ENCODE measurements at places on chromosomes 6 and 20. TPM values are rescaled to one million over a fixed set of nuclear protein-coding genes. Genes with fewer than 3 reads are reported as not detected.
A peak's percentile ranks its signal among the peaks of the same experiment; 100 is the strongest.

GRCh38 chr6:2235777-2236495 is 9.5 kb downstream of the GMDS start:
- peak overlapping the region; percentile 80 for H3K27ac ChIP-seq
- no peaks in the 10 kb centered on the region for H3K36me3 ChIP-seq
- H3K27me3 ChIP-seq: no peaks in the 10 kb centered on the region
- H3K4me1 ChIP-seq: peaks cover 41% of the 10 kb centered on the region
- DNase-seq: no peak

- H3K27me3 ChIP-seq: no peaks in the 10 kb centered on the region
- no peak overlapping the region for H3K27ac ChIP-seq
- H3K36me3 ChIP-seq: no peaks in the 10 kb centered on the region
Observed at GRCh38 chr20:12203981-12204380, 286.3 kb downstream of the BTBD3 start.

- DNase-seq: no peak
- H3K4me1 ChIP-seq: no peaks in the 10 kb centered on the region
- no peaks in the 10 kb centered on the region for H3K27me3 ChIP-seq
- H3K4me3 ChIP-seq: no peak overlapping the region
- H3K36me3 ChIP-seq: no peaks in the 10 kb centered on the region
- no peak overlapping the region for H3K27ac ChIP-seq
Observed at GRCh38 chr6:100686216-100686615, 194.9 kb downstream of the ASCC3 start.

DNA sequence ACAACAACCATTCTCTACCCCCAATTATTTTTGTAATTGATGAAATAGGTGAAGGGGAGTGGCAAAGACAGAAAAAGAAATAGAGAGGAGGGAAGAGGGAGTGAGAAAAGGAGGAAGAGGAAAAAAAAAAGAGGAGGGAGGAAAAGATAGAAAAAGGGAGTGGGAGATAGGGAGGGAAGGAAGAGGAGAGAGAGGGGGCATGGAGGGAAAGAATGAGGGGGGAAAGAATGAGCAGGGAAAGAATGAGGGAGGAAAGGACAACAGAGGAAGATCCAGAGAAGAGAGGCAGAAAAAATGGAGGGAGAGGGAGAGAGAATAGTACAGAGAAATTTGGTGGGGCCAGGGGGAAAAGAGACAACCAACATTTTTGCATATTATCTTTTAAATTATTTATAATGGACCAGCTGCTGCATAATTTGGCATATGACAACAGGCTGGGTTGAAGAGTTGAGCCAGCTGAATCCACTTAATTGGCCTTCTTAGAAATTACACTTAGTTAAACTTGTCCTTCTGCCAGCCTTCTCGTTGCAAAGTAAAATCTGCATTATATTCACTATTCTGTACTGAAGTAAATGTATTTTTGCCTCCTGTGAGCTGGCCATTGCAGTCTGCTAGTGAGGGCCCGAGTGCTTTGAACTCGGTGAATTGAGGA is 101.0 kb downstream of the ARHGAP18 start:
- H3K4me3 ChIP-seq: no peak overlapping the region
- H3K36me3 ChIP-seq: no peaks in the 10 kb centered on the region
- no peak overlapping the region for H3K27ac ChIP-seq
- H3K27me3 ChIP-seq: no peaks in the 10 kb centered on the region
- no peak for DNase-seq

DNA sequence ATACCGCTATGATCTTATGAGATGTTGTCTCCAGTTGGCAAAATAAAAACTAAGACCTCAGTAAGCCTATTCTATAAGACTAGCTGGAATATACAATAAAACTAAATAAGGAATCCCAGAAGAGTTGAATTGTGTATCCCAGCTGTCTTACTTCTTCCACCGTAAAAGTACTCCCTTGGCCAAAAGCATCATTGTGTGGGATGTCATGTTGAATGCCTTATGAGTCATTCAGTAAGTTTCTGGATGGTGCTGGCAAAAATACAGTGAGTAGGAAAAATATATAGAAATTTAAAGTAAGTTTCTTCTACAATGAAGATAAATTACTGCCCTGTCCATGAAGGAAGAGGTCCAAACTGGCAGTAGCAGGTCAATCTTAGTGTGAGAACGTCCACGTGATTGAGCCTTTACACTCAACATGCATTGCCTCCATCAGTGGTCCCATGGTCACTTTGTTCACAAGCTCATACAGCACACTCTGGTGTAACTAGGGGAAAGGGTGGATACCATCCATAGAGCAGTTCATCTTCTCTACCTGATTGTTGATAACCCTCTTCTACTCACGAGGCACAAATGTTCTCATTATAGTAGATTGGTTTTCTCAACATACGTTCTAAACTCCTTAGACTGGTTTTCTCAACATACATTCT is 13.7 kb upstream of the ZNF318 start:
- peak; percentile 41 for DNase-seq
- no peak overlapping the region for H3K4me3 ChIP-seq
- H3K27me3 ChIP-seq: no peaks in the 10 kb centered on the region
- no peak overlapping the region for H3K27ac ChIP-seq

- H3K4me3 ChIP-seq: peak overlapping the region; percentile 91
- peaks cover 10% of the 10 kb centered on the region for H3K4me1 ChIP-seq
- no peak for DNase-seq
- H3K27me3 ChIP-seq: peaks cover 9% of the 10 kb centered on the region
Observed at GRCh38 chr20:20051767-20052073, 546 bp downstream of the CRNKL1 start.

DNA sequence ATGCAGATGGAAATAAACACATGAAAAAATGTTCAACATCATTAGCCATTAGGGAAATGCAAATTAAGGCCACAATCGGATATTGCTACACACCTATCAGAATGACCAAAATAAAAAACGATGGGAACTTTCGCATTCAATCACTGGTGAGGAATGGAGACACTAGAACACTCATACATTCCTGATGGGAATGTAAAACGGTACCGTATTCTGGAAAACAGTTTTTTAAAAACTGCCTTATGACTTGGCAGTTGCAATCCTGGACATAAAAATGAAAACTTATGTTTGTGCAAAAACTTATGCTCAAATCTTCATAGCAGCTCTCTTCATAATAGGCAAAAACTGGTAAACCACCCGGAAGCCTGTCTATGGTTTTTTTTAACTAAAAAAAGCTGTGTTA is 146.0 kb downstream of the CEBPB start:
- peaks cover 27% of the 10 kb centered on the region for H3K4me1 ChIP-seq
- H3K27me3 ChIP-seq: no peaks in the 10 kb centered on the region
- H3K36me3 ChIP-seq: no peaks in the 10 kb centered on the region
- no peak overlapping the region for H3K27ac ChIP-seq
- no peak overlapping the region for H3K4me3 ChIP-seq

DNA sequence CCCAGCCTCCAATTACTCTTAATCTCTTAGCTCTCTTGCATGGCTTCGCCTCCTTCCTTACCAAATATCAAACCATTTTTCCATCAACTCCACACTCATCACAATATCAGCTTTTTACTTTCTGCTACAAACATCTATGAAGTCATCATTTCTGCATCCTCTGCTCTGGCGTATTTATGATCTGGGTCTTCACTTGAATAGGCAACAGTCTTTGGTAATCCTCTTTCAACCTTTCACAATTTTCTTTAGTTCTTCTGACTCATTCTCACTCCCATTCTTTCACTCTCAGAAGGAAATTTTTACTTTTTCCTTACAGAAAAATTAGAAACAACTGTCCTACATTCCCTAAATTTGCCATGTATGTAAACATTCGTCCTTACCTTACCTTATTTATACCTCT is 522.4 kb downstream of the HDGFL1 start:
- H3K27ac ChIP-seq: no peak overlapping the region
- no peaks in the 10 kb centered on the region for H3K36me3 ChIP-seq
- H3K27me3 ChIP-seq: no peaks in the 10 kb centered on the region
- no peak for DNase-seq
- no peak overlapping the region for H3K4me3 ChIP-seq

DNA sequence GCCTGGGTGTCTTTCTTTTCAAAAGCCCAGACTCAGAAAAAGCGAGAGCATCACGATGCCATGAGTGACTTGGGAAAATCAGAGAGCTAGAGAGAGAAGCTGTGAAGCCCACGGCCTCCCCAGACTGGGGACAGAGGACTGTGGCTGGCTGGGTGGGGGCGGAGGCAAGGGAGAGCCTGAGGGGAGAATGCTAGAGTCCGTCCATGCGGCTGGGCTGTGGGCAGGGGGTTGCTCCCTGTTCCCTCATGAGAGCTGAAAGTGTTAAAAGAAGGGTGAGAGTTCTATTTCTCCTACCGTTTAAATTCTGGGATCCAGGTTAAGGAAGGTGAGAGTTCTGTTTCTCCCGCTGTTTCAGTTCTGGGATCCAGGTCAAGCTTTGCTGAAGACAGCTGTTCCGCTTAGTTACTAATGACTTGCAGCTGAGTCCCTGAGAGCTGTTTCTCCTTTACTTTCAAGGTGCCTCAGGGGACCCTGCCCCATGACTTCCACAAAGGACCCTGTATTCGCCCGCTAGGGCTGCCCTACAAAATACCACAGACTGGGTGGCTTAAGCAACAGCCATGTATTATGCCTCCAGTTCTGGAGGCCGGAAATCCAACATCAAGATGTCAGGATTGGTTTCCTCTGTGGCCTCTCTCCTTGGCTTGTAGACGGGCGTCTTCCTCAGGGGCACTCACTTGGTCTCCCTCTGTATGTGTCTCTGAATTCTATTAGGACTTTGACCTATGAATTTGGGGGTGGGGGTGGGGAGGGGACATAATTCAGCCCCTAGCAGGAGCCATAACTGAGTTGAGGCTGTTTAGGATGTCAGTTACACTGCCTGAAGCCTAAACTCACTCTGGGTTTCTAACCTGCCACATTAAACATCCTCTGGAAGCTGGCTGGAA is 127.0 kb downstream of the PXDC1 start:
- no peaks in the 10 kb centered on the region for H3K4me1 ChIP-seq
- DNase-seq: no peak
- 0 out of 2 replicates have a peak, but pooled peaks cover 3% of the 10 kb centered on the region for H3K27me3 ChIP-seq
- no peak overlapping the region for H3K27ac ChIP-seq

DNA sequence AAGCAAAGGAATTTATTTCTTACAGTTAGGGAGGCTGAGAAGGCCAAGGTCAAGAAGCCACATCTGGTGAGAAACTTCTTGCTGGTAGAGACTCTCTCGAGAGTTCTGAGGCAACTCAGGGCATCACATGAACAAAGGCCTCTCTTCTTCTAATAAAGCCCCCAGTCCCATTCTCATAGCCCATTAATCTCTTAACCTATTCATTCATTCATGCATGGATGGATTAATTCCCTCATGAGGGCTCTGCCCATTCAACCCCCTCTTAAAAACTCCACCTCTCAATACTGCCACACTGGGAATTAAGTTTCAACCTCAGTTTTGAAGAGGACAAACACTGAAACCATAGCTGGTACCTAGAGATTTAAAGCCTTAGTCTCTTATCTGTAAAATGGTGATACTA is 217.9 kb upstream of the SPTLC3 start:
- H3K27ac ChIP-seq: no peak overlapping the region
- no peak for DNase-seq
- no peaks in the 10 kb centered on the region for H3K36me3 ChIP-seq
- H3K27me3 ChIP-seq: peaks cover 76% of the 10 kb centered on the region
- no peaks in the 10 kb centered on the region for H3K4me1 ChIP-seq

DNA sequence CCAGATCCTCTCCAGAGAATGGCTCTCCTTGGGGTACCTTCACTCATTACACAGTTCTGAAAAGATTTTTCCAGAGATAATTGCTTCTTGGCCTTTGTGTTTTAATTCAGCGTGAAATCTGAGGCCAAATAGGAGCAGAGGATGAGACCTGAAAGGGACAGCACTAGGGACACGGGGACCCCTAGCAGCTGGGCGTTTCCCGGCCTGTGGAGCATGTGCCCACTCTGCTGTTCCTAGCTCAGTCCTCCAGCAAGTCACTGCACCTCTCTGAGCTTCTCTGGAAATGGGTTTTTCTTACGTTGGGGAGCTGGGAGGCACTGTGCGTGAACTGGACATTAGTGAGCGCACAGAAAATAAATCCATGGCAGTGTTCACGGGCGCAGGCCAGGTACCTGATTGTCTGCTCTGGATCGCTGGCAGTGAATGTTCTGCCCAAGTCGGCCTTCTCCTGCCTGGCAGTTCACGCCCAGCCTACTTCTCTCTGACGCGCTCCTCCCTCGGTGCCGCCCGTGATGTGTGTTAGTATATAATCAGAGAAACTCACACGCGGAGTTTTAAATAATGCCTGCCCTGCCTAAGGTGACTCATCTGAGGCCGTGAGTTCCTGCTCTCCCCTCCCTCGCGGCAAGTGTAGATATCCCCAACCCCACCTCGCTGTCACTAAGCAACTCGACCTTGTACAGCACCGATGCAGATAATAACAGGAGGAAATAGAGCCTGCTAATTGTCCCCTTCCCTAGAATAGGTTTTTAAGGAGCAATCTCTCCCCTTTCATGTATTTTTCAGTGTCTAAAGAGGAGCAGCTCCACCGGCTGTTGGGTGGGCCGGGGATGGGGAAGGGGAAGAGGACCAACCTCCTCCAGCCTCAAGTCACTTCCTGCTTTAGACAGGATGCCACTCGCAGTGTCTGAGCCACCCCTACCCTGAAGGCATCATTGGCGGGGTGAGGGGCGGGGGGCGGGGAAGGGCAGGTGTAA is 2.7 kb upstream of the TUBB2A start:
- no peak overlapping the region for H3K27ac ChIP-seq
- no peak overlapping the region for H3K4me3 ChIP-seq
- H3K36me3 ChIP-seq: peaks cover 3% of the 10 kb centered on the region
- peaks cover 18% of the 10 kb centered on the region for H3K4me1 ChIP-seq
- H3K27me3 ChIP-seq: no peaks in the 10 kb centered on the region

DNA sequence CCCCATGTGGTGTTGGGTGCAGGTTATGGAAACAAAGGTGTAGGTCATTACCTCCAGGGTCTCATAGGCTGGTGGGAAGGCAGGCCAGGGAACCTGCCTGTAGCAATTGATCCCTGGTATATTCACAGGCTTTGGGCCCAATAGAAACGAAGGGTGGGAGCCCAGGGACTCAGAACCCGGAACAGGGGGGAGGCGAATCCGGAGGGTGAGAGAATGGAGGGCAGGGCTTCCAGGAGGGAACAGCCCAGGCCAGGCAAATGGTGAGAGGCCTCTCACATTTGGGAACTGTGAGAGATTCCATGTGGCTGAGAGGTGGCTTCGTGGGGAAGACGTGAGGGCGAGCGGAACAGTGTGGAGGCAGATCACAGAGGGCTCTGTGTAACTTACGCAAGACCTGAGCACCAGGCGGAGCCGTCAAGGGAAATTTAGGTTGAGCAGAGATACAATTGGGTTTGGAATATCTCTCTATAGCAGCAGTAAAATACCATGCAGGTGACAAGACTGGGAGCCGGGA is 267.1 kb downstream of the ERMARD start:
- no peak overlapping the region for H3K27ac ChIP-seq
- H3K27me3 ChIP-seq: peaks cover 24% of the 10 kb centered on the region
- no peak overlapping the region for H3K4me3 ChIP-seq
- H3K4me1 ChIP-seq: peaks cover 6% of the 10 kb centered on the region

- peaks cover 11% of the 10 kb centered on the region for H3K27me3 ChIP-seq
- H3K4me1 ChIP-seq: no peaks in the 10 kb centered on the region
- DNase-seq: no peak
- H3K4me3 ChIP-seq: no peak overlapping the region
Observed at GRCh38 chr20:22568872-22569344, 15.5 kb downstream of the FOXA2 start.

The IL17A gene
- total RNA-seq: not detected

The TRIM15 gene
- not detected for total RNA-seq

The AHI1 gene
- total RNA-seq: 5.8 TPM

The KCNQ5 gene
- not detected for total RNA-seq

The C20orf204 gene
- 2.1 TPM for total RNA-seq

The CTCFL gene
- not detected for total RNA-seq

The GSS gene
- total RNA-seq: 82.0 TPM

The HLA-DOA gene
- total RNA-seq: not detected
